ENCODE measurements at places on chromosomes 2 and 18.

- no peak for DNase-seq
Observed at GRCh38 chr2:32756074-32756727, 128.4 kb downstream of the TTC27 start.

DNA sequence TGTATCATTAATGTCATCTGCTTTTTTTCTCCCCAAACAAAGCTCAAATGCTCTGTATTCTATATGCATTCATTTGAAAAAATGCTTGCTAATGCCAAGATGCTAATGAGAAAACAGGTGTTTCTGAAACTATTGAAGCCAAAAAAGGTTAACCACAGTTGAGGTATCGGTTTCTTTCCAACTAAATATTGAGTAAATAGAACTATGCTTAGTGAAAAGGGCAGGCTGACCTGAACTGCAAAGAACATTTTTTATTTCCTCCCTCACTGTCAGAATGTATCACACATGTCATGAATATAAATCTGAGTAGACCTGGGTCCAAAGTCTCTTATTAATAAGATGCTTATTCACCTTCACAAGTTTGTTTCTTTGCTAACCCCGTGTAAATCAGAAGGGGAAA, 866.6 kb downstream of the CPS1 start:
- DNase-seq: no peak

- DNase-seq: no peak
Observed at GRCh38 chr2:178225006-178225805, 30.9 kb downstream of the OSBPL6 start.

DNA sequence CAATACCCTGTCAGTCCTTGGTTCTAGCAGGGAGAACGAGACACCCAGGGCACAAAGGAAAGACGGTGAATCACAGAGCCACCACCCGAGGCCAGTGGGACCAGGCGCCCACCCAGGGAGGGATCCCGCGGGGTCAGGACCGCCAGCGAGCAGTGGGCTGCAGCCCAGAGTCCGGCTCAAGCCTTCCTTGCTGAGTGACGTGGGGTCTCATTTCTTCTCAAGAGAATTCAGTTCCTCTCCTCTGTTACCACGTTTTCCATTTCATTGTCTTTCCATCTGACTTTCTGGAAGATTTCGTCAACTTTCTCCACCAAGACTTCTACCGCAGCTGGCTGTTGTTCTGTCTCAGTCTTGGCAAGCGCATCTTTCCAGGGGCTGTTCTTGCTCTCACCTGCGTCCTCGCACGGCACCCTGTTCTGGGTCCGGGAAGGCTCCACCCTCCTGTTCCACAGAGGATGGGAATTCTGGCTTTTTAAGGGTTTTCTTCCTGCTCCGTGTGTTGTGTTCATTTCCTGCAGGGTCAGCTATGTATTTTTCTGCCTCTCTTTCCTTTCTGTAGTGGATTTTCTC, 248.6 kb downstream of the NDUFA10 start:
- no peak for DNase-seq

DNA sequence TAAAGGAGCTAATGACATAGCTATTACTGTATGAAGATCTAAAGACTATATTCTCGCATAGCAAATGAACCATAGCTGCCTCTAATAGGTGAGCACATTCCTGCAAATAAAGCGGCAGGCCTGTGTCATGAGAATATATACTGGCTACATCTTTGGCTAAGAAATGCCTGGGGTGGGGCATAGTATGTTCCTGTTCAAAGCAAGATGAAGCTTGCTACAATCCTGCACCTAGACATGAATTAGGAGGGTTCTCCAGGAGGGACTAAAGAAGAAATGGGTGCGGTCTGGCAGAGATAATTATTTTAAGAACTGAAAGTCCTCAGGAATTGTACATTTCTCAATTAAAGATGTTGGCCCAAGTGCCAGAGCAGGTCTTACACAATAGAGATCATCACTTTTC, 46.8 kb upstream of the PLA2R1 start:
- no peak for DNase-seq

DNA sequence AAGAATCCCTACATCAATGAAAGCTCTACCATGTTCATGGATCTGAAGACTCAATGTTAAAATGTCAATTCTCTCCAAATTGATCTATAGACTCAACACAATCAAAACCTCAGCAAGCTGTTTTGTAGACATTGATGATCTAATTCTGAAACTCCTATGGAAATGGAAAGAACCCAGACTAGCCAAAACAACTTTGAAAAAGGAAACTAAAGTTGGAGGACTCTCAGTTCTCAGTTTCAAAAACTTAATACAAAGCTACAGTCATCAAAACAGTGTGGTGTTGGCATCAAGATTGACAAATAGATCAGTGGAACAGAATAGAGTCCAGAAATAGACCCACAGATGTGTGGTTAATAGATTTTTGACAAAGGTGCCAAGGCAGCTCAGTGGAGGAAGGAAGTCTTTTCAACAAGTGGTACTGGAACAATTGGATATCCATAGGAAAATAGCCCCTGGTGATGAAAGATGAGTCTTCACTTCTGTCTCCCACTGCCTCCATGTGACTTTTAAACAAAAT, 30.4 kb downstream of the LBH start:
- no peak for DNase-seq

DNA sequence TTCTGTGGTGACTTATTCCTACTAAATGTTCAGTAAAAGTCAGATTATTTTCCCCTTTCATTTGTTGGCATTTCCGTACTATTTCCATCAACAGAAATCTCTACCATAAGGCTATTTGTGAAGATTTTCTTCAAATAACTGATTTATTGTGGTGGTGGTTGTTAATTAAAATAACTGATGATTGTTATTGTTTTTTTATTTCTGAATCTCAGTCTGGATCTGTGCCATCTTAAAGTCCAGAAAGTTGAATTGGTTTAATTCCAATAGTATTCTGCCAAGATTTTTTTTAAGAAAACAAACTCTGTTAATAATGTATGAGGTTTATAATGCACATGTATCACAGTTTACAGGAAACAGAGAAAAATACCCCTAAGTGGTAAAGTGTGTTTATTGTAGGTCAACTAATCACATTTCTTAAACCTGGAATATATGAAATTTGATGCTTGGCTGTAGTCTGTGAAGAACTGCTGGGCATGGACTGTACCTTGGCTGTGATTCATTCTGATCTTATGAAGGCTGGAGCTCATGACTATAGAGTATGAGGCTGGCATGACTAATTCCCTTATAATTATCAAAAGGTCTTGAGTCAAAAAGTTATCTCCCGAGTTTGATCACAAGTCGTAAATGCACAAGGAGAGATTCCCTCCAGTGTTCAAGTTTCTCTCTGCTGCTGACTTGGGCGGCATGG, 134.2 kb upstream of the RND3 start:
- no peak for DNase-seq

DNA sequence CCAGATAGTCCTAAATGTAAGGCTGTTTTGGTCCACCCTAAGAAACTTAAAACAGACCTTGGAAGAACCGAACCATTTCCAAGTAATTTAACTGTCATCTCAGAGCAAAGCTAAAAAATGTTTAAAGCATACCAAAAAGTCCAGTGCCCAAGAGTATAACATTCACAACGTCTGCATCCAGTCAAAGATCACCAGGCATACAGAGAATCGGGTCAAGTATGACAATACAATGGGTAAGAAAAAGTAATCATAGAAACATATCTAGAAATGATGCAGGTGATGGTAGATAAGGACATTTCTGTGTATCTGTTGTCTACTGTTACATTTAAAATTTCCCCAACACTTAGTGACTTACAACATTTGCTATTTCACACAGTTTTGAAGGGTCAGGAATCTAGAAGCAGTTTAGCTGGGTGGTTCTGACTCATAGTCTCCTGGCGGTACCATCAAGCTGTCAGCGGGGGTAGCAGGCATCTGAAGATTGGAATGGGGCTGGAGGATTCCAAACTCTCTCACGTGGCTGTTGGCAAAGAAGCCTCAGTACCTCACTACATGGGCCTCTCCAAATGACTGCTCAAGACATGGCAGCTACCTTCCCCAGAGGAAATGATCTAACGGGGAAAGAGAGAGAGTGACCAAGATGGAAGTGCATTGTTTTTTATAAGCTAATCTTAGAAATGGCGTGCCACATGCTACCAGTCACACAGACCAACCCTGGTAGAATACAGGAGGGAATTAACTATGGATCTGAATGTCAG, 36.6 kb upstream of the DYNC2LI1 start:
- DNase-seq: no peak

DNA sequence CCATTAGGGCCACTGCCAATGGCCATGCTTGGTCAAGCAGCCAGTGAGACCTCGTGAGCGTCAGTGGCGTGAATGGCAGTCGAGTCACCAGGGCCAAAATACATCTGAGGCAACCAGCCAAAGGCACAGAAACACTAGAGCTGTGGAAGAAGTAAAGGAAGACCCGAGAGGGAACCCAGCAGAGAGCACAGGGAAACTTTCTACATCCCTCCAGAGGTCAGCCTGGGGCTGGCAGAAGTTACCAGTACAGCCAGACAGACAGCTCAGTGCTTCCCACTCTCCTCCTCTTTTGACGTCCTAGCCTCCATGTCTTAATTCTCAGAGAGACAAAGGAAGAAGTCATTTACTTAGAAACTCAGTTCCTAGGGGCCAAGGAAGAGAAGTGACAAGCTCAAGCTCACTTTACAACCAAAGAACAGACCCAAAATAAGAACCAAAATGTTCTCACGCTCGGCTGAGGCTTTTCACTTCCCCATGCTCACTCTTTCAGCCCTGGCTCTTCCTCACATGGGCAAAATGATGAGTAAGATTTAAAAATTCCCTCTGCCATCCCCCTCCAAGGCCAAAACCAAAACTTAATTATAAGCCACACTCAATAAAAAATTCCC, 8.7 kb downstream of the CYRIA start:
- no peak for DNase-seq

DNA sequence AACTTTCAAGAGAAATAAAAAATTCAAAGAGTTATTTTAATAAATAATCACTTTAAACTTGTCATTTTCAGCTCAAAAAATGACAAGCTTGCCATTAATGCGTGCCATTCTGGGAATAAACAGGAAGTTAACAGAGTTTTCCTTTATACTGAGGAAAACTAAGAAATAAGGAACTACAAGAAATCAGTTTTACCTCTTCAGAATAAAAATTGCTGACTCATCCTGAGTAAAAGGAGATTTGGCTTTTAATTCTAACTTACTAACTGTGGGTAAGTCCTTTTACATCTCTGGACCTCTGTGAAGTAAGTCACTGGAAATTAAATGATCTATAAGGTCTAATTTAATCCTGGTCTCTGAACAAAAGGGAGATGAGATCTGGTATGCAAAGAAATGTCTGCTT, 16.1 kb downstream of the CEBPZ start:
- DNase-seq: no peak

DNA sequence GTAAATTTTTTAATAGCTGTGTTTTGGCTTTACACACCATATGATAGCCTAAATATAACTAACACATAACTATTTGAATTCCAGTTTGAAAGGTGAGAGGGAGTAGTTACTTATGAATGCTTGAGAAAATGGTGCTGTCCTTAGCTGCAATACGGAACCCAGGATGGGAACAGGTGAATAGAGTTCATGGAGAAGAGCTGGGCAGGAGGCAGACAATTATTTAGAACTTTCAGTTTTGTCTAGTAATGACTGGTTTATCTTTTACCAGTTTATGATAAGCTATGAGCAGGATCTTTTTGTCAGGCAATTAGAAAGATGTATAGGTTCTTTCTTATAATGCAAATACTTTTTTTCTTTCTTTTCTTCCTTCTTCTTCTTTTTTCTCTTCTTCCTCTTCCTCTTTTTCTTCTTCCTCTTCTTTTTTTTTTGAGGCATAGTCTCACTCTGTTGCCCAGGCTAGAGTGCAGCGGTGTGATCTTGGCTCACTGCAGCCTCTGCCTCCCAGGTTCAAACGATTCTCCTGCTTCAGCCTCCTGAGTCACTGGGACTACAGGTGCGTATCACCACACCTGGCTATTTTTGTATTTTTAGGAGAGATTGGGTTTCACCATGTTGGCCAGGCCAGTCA, 25.9 kb downstream of the UBR3 start:
- no peak for DNase-seq

DNA sequence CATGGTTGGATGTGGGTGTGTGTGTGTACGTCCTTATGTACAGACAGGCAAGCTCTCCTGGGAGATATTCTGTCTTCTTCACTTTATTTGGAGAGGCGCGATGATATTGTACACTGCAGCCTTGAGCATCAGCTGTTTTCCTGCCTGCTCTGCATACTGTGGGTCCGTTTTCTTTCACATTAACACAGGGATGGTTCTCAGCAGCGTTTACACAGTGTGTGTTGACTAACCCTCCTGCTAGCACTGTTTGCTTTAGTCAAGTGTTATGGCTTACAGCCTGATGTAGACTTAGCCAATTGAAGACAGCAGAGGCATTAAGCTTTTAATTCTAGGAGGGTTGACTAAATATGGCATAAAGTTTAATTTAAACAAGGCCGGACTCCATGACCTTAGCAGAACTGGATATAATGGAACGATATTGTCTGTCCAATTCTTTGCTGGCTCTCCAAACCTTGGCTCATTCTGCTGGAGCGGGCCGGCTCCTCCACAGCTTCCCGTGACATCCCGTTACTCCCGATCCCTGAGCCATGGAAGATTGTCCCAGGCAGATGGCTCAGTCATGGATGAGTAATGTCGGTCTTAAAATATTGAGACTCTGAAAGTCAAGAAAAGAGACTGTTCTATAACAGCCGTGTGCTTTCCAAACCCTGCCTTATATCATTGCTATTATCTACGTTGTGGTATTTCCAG, 134.7 kb downstream of the TPGS2 start:
- DNase-seq: no peak

- no peak for DNase-seq
Observed at GRCh38 chr2:213787869-213788268, 503.6 kb downstream of the SPAG16 start.

DNA sequence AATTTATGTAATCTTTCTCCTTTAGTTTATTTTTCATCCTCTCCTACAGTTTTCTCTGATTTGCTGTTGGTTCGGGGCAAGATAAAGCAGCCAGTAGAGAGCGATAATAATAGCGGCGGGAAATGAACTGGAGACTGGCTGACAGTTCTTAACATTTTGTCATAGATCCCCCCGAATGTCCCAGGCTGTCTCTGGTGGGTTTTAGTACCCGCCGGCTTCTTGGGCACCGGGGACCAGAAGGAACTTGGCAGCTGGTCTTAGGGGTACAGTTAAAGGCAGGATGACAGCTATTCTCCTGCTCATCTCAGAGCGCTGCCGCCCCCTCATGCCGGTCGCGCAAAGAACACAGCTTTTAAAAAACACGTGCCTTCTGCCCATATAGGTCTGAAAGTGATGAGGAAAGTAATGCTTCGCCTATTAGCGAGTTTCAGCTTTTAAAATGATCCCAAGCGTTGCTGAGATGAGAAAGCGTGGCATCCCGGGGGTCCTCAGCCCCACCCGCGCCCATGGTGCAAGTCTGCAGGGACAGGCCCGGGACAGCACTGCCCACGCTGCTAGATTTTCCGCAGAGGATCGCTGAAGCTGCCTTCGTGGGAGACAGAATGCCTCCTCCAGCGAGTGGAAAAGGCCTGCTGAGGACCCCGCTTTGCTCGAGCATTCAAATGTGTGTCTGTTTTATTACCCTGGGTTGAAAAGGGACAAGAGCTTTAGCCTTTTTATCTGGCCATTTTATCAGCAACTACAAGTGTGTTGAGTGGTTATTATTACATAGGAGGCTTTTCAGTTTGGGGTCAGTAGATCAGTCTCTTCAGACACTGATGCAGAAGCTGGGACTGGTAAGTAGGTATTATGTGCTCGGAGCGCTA, 3.8 kb downstream of the ONECUT2 start:
- DNase-seq: no peak

- no peak for DNase-seq
Observed at GRCh38 chr2:88967844-88968243, 276.4 kb downstream of the RPIA start.
